ENCODE measurements at places on chromosomes 4 and X.
A peak's percentile ranks its signal among the peaks of the same experiment; 100 is the strongest.

GRCh38 chr4:19987746-19988145 is 264.0 kb upstream of the SLIT2 start:
- no peak for DNase-seq

DNA sequence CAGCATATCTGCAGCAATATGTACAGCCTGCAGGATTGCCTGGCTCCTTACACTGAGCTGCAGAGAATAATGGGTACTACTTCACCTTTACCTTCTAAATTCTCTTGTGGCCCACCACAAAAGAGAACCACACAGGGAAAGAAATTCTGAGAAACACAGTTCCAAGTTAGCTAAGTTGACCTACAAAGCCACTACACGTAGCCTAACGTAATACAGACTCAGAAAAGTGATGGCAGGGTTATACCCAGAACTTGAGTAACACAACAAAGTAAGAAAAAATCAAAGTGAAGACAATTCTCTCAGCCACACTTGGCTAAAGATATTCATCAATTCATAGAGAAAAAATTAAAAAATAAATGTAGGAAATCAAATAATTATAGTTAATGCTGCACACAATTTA is 26.4 kb upstream of the SRPX start:
- no peak for DNase-seq

DNA sequence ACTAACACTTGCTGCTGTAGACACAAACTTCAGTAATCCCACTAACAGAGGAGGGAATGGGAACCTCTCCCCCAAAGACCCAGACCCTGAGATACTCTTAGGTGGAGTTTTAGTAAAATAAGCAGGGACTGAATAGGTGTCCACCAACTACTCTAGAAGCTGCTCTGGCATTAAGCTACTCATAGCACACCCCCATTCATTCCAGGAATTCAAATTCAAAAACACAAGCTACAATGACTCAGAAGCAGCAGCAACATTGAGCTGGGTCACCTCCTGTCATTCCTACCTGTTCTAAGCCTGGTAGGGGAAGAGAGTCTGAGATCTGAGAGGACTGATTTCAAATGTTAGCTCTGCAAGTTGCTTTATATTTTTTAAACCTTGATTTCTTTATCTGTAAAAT is 135.4 kb upstream of the FRMPD4 start:
- DNase-seq: no peak

GRCh38 chr4:137648531-137648930 is 116.2 kb upstream of the PCDH18 start:
- DNase-seq: no peak

DNA sequence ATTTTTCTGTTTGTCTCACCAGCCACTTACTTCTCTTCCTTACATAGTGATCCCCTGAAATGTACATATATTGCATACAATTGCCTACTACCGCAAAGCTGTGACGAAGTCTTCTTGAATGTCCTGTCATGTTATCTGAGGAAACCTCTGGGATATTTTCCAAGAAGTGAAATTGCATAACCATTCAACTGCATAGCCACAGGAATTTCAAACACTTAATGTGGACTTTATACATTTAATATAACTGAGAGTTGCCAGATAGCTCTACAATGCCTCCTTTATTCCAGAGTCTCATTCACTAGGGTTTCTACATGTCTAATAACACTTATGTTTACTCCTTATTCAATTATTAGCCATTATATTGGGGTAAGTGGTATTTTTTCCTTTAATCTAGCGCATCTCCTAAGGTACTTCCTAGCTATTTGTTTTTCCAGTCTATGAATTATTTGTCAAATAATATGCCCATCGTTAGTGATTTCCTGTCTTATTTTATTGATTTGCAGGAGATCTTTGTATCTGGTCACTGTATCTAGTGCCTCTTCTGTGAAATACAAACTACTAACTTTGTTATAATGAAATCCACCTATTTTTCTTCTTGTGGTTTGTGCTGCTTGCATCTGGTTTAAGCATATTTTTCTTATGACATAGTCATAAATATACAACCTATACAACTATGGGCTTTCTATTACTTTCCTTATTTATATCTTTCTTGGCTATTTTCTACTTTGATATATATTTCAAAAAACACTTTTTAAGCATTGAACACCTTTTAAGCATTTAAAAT is 69.2 kb upstream of the GRID2 start:
- DNase-seq: no peak

DNA sequence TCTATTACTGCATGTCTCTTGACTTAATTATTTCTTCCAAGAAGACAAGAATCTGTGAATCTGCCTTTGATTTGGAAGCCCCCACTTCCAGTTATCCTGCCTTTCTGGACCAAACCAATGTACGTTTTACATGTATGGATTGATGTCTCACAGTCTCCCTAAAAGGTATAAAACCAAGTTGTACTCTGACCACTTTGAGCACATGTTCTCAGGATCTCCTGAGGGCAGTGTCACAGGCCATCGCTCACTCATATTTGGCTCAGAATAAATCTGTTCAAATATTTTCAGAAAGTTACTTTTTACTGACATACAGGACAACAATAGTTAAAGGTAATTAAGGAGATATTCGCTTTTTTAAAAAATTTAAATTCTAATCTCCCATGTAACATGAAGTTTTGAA is 188.6 kb upstream of the CPXCR1 start:
- no peak for DNase-seq

GRCh38 chr4:20046931-20047677 is 204.6 kb upstream of the SLIT2 start:
- DNase-seq: no peak

- no peak for DNase-seq
Measured at GRCh38 chrX:118100091-118100490, 16.5 kb downstream of the KLHL13 start.

GRCh38 chrX:2863646-2864045 is 34.9 kb downstream of the GYG2 start:
- DNase-seq: no peak

- no peak for DNase-seq
Measured at GRCh38 chr4:23685471-23685870, 204.4 kb downstream of the PPARGC1A start.

- DNase-seq: no peak
Measured at GRCh38 chr4:103498161-103499070, 221.4 kb downstream of the TACR3 start.

DNA sequence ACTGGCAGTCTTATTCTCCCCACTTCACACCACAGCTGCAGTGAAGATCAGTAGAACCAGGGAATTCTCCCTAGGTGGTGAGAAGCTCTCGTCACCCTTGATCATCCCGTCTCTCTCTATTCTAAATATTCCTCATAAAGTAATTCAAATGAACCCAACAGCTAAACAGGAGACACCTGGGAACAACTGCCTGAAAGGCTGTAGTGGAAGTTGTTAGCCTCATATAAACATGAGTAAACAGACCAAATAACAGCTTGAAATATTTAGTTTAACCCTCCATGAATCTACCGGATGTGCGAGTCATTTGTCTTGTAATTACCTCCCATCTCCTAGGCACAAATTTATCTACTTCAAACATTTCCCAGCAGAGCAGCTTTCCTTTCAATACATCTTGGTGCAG is 30.4 kb upstream of the APELA start:
- no peak for DNase-seq

- no peak for DNase-seq
Measured at GRCh38 chr4:40737879-40738278, 11.9 kb upstream of the NSUN7 start.

DNA sequence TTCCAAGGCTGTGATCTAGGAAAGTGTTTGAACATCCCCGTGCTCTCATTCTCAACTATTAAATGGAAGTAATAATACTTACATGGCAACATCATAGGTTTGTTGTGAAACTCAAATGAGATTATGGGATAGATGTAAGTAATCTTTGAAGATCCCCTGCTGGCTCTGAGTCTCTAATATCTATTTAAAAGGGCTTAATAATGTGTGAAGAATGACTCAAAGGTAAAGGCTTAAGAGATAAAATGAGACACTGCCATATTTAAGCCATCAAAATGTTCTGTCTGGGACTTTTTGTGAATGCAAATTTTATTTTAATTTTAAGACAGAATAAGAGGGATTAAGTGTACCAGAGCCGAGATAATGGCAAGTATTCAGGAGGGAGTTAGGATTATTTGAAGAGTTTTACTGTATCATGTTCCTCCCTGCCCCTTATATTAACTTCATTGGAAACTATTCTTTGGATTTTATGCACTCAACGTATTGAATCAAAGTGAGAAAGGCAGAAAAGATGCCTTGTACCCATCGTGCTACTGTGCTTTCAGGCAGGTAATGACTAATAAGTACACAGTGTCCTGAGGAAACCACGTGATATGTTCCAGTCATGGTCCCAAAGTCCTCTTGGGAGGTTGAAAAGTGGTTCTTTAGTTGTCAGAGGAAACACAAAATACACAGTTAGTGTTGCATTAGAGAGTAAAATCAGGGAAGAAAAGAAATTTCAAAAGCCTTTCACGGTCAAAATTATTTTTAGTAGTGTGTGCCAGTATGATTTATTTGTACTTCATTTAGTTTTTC is 192.4 kb downstream of the RBM46 start:
- no peak for DNase-seq

DNA sequence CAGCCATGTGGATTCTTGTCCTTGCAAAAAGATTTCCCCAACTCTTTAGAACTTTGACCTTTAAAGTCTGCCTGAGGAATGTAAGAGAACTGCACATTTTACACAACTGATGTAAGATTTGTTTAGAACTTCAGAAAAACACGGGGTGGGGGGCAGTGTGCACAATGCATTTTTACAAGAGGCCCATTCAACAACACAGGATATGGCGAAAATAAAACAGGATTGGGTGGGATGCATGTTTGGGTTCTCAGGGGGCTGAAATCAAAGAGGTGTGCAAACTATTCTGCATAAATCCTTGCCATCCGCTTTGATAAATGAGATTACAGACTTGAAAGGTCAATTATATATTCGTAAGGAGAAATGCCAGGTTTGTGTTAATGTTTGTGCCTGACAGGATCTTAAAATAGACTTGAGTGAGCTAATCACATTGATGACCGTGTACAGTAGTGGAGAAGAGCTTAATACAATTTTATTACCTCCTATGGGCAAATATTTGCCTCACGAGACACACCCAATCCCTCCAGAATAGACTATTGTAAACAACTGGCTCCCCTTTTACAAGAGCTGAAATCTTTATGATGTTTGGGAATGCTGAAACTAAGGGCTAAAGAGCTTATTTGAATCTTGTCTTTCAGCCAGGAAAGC is 184.1 kb upstream of the LEF1 start:
- no peak for DNase-seq

- DNase-seq: no peak
Measured at GRCh38 chrX:50152456-50152855, 48.4 kb downstream of the AKAP4 start.

DNA sequence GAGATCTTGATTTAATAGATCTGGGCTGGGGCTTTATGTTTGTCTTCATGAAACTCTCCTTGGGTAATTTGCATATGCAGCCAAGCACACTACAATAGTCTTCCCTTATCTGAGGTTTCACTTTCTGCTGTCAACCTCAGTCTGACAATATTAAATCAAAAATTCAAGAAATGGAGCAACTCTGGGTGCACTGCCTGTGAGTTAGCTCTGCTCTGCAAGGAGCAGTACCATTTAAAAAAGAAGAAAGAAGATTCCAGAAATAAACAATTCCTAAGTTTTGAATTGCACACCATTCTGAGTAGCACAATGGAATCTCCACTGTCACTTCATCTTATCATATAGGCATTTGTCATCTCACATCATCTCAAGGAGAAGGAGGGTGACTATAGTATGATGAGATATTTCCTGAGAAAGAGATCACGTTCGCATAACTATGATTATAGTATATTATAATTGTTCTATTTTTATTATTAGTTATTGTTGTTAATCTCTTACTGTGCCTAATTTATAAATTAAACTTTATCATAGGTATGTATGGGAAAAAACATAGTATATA is 9.4 kb downstream of the FNIP2 start:
- DNase-seq: peak; percentile 21

DNA sequence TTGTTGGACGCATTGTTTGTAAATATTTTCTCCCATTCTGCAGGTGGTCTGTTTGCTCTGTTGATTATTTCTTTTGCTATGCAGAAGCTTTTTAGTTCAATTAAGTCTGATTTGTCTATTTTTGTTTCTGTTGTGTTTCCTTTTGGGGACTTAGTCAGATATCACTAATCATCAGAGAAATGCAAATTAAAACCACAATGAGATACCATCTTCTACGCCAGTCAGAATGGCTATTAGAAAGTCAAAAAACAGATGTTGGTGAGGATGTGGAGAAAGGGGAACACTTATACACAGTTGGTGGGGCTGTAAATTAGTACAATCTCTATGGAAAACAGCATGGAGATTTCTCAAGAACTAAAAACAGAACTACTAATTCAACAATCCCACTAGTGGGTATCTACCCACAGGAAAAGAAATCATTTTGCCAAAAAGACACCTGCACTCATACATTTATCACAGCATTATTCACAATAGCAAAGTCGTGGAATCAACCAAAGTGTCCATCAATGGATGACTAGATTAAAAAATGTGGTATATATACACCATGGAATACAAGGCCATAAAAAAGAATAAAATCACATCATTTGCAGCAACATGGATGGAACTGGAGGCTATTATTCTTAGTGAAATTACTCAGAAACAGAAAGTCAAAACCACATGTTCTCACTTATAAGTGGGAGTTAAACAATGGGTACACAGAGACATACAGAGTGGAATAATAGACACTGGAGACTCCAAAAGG is 8.1 kb downstream of the COQ2 start:
- no peak for DNase-seq

GRCh38 chrX:9682456-9682855 is 83.2 kb downstream of the GPR143 start:
- no peak for DNase-seq

GRCh38 chr4:152663203-152664066 is 16.4 kb downstream of the TMEM154 start:
- no peak for DNase-seq

DNA sequence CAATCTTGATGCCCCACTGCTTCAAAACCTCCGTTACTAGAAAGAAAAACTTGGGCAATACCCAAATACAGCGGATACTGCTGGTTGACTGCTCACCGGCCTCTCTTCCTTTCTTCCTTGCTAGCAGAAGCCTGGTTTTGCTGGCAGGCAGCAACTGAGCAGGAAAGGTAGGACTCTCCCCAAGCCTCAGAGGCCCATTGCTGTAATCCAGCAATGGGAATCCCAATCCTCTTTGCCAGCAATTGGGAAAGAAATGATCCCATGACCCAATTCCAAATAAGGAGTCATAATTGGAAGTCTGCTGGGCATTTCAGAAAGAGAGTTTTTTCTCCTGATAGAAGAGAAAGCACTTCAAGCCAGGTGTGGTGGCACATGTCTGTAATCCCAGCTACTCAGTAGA is 394.5 kb downstream of the BCOR start:
- DNase-seq: no peak

DNA sequence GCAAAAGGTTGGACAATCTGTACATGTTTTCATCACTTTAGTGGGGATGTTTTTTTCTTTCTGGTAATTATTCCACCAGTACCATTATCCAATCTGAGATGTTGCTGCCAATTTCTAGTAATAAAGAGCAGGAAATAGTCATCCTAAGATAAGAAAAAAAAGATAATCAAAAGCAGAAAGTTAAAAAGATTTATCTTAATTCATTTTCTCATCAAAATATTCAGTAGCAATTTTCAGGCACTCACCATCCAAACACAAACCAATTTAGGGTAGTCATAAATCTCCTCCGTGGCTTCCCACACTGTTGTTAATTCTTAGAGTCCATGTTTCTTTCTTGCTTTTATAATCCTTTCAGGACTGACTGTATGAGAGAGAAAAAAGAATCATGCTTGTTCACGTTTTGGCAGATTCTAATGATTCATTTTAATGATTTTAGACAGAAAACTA is 263.7 kb upstream of the UGT8 start:
- no peak for DNase-seq

- DNase-seq: no peak
Measured at GRCh38 chr4:17811078-17811603, 362 bp downstream of the NCAPG start.

- no peak for DNase-seq
Measured at GRCh38 chrX:38935561-38935960, 134.3 kb downstream of the MID1IP1 start.

Data from CD4-positive, alpha-beta T cell treated with Interleukin-10 for 1 hour (primary cell).